ENCODE measurements at places on chromosomes 12 and 14. TPM values are rescaled to one million over a fixed set of nuclear protein-coding genes. Genes with fewer than 3 reads are reported as not detected.

GRCh38 chr12:111247083-111247783, 121.7 kb downstream of the PHETA1 start:
- DNase-seq: no peak

The CYP46A1 gene
- total RNA-seq: 14.2 TPM

- no peak for DNase-seq
Measured at GRCh38 chr14:74290415-74290814, 12.3 kb downstream of the ABCD4 start.

- peak; percentile 98 for DNase-seq
Measured at GRCh38 chr12:70543444-70543843, 93.8 kb downstream of the PTPRB start.

DNA sequence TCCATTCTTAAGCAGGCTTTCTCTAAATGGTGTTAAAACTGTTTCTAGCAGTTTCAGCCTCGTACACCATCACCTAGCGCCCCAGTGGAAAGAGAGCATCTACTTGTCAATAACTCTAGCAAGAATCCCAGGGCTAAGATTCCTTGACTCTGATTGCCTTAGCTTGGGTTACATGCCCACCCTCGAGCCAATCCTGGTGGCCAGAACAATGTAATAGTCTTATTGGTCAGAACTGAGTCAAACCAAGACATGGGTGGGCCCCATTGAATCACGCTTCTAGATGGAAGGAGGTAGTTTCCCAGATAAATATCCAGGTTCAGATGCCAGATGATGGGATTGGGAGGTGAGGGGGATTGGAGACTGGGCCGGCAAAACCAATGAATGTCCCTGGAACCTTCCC, 55.9 kb upstream of the MED13L start:
- no peak for DNase-seq

DNA sequence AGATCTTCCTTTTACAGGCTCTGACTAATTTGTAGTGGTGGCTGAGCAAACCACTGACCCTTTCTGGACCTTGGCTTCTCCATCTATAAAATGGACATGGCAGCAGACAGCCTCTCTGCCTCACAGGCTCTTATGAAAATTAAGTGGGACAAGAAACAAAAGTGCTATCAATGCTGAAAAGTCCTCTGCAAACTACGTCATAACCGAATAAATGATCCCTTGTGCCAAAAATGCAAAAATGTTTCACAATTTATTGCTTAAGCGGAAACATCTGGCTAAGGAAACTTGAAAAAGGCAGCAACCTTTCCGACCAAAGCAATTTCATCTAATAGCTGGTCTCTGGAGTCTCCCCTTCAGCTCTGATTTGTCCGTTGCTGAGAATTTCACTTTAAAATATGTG, 108.5 kb upstream of the PLXNC1 start:
- DNase-seq: no peak

DNA sequence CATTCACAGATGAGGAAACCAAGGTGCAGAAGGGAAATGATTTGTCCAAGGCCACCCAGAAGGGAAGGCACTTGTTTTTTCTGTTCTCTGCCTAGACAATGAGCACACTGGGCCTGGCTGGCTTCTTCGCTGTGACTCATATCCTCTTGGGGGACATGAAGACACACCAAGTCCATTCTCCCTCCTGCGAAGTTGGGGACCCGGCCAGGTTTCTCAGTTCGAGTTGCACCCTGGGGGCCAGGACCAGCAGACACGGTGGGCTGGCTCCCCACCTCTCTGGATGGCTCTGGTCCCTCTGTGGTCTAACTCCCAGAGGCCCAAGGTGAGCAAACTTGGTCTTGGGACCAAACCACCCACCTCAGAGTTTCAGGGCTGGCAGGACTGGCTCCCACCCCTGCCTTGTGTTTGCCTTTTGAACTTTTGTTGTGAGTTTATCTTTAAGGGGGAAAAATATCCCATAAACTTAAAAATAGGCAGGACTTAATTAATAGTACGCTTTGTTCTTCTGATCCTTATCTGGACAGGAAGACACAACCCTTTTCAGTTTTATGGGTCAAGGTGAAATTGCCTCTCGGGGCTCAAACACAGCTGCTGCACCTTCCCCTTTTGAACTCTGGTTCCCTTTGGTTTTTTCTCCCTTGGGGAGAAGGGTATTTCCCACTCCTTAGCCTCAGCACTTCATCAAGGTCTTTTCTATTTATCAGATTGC, 9.0 kb upstream of the MLEC start:
- DNase-seq: peak; percentile 27

- no peak for DNase-seq
Measured at GRCh38 chr14:85576848-85577542, 47.1 kb downstream of the FLRT2 start.

GRCh38 chr12:92215358-92215757, 69.7 kb upstream of the BTG1 start:
- no peak for DNase-seq

DNA sequence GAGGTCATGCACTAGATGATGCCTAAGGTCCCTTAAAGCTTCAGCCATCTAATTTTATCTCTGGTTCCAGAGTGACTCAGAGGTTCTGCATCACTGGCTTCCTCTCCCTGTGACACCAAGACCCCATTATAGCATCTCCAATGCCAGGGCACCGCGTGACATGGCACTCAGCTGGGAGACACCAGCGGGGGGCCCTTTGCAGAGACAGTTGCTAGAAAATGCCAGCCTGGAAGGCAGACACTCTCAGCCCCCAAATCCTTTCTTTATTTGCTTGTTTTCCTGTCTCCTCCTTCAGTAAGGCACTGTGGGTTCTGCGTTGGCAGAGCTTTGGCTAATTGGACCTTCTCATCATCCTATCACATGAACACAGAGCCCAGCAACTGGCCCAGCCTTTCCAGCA, 123.5 kb upstream of the VRK1 start:
- DNase-seq: no peak

DNA sequence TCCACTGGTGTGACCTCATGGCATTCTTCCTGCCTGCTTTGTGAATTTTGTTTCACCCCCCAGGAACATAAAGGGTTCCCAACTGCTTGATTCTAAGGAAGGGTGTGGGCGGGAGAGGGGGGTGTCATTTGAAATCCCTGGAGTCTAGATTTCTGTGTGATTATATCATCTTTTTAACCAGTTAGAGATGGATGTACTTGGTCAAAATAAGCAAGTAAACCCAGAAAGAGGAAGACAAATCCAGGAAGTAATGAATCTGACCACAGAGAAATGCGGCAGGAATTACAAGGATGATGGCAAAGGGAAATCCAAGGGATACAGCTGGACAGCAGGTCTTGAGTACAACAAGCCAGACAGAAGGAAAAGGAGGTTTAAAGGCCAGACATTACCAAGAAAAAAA, 38.9 kb downstream of the DMAC2L start:
- no peak for DNase-seq

All from cardiac muscle cell (in vitro differentiated cells and primary cell).